ENCODE measurements at places on chromosomes 12 and 14.

- DNase-seq: no peak
Measured at GRCh38 chr12:116856729-116857128, 24.5 kb downstream of the HRK start.

GRCh38 chr12:57185403-57185802 lies 31.2 kb upstream of the NXPH4 start:
- DNase-seq: no peak

- DNase-seq: no peak
Measured at GRCh38 chr14:75800792-75801191, 139.7 kb downstream of the TTLL5 start.

- peak; percentile 41 for DNase-seq
Measured at GRCh38 chr12:12749433-12749832, 32.3 kb downstream of the CDKN1B start.

DNA sequence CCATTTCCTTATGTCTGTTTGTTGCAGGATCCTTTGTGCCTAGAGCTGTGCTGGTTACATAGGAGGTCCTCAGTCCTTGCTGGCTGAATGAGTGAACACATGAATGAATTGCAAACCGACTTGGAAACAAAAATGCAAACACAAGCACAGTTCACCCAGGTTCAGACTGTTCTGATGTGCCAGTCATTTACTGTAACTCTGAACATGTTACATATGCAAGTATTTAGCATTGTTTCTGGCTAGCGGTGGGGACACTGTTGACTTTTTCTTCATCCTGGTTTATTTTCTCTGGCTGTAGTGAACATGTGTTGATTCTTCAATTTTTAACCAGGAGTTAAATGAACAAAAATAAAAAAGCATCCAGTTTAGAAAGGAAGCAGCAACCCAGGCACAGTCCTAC lies 33.4 kb downstream of the TSPAN9 start:
- DNase-seq: no peak

GRCh38 chr14:61649283-61649682 lies 46.0 kb upstream of the HIF1A start:
- DNase-seq: no peak

- no peak for DNase-seq
Measured at GRCh38 chr12:7905071-7905470, 30.9 kb downstream of the SLC2A3 start.

GRCh38 chr12:51246254-51246853 lies 7.7 kb downstream of the DAZAP2 start:
- peak; percentile 53 for DNase-seq

- DNase-seq: no peak
Measured at GRCh38 chr14:22994762-22995275, 12.5 kb upstream of the AJUBA start.

DNA sequence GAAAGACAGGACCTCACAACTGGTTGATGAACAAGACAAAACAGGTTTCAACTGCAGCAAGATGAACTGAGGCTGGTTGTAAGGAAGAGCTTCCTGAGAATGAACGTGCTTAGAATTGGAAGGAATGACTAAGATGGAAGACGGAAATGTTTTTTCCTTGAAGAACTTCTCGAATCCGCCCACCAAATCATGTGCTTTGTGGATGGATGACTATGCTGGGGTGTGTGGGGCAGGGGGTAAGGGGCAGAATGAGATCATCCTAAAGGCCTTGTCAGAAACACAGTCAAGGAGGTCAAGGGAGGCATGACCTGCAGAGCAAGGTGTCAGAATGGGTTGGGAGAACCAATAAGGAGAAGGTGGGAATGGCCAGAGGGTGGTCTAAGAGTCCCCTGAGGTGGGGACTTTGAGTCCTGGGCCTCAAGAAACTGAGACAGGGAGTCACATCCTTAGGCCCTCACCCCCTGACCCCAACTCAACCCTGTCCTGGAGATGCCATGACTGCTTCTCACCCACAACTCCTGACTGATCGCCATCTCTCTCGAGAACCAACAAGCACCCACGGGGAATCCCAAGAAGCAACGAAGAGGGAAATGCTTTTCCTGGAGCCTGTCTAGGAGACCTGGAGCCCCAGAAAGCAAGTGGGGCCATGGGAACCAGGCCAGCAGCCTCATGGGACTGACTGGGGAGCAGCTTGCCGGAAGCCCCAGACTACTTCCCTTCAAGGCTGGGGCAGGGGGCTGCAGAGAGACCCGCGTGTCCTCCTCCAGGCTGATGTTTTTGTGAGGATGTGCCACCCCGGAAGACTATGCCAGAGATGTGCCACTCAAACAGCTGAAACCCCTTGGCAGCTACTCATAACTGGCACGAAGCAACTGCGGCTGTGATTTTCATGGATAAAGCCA lies 84.0 kb downstream of the ACTN1 start:
- peak; percentile 60 for DNase-seq
